ENCODE measurements at places on chromosomes 12 and 14.

GRCh38 chr12:64826234-64826633 is 1.8 kb downstream of the TBC1D30 start:
- H3K27ac ChIP-seq = no peak overlapping the region
- peak; percentile 15 for DNase-seq
- peaks cover 8% of the 10 kb centered on the region for H3K4me1 ChIP-seq
- H3K27me3 ChIP-seq = peaks cover 65% of the 10 kb centered on the region
- peaks cover 6% of the 10 kb centered on the region for H3K36me3 ChIP-seq
- H3K4me3 ChIP-seq = peak overlapping the region; percentile 49

DNA sequence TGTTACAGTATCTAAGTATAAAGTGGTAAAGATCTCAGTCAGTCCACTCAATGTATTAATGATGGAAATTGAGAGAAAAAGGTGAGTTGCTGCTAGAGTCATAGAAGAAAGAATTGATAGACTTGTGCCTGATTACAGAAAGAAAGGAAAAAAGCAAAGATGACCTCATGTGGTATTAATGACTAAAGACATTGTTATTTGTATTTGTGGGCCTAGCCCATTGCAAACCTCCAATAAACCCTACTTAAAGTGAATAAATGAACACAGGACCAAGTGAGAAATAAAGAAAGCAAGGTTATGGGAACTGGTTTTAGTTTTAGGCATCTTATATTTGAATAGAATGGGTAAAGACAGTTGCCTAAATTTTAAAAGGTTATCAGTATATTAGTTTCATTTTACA is 105.5 kb downstream of the SYT1 start:
- H3K4me1 ChIP-seq = no peaks in the 10 kb centered on the region
- H3K4me3 ChIP-seq = no peak overlapping the region
- no peaks in the 10 kb centered on the region for H3K36me3 ChIP-seq
- H3K27ac ChIP-seq = no peak overlapping the region

- peak overlapping the region; percentile 99 for H3K27ac ChIP-seq
- DNase-seq = no peak
- no peaks in the 10 kb centered on the region for H3K27me3 ChIP-seq
- peaks cover 9% of the 10 kb centered on the region for H3K36me3 ChIP-seq
- peaks cover 62% of the 10 kb centered on the region for H3K4me1 ChIP-seq
These were observed 1.2 kb upstream of the AMIGO2 start for GRCh38 chr12:47080725-47081502.

GRCh38 chr14:37992499-37992898 is 215.2 kb upstream of the SSTR1 start:
- no peak for DNase-seq
- H3K27me3 ChIP-seq = no peaks in the 10 kb centered on the region
- no peaks in the 10 kb centered on the region for H3K4me1 ChIP-seq
- H3K27ac ChIP-seq = no peak overlapping the region
- no peak overlapping the region for H3K4me3 ChIP-seq
- H3K36me3 ChIP-seq = no peaks in the 10 kb centered on the region

GRCh38 chr14:100032738-100033137 is 32.5 kb upstream of the EVL start:
- peaks cover 10% of the 10 kb centered on the region for H3K27me3 ChIP-seq
- H3K4me3 ChIP-seq = no peak overlapping the region
- H3K27ac ChIP-seq = no peak overlapping the region
- DNase-seq = no peak
- no peaks in the 10 kb centered on the region for H3K36me3 ChIP-seq
- peaks cover 2% of the 10 kb centered on the region for H3K4me1 ChIP-seq

- no peak for DNase-seq
- peaks cover 21% of the 10 kb centered on the region for H3K27me3 ChIP-seq
- no peak overlapping the region for H3K4me3 ChIP-seq
- H3K27ac ChIP-seq = no peak overlapping the region
- H3K36me3 ChIP-seq = no peaks in the 10 kb centered on the region
These were observed 126.2 kb downstream of the GRIP1 start for GRCh38 chr12:66552716-66553115.

DNA sequence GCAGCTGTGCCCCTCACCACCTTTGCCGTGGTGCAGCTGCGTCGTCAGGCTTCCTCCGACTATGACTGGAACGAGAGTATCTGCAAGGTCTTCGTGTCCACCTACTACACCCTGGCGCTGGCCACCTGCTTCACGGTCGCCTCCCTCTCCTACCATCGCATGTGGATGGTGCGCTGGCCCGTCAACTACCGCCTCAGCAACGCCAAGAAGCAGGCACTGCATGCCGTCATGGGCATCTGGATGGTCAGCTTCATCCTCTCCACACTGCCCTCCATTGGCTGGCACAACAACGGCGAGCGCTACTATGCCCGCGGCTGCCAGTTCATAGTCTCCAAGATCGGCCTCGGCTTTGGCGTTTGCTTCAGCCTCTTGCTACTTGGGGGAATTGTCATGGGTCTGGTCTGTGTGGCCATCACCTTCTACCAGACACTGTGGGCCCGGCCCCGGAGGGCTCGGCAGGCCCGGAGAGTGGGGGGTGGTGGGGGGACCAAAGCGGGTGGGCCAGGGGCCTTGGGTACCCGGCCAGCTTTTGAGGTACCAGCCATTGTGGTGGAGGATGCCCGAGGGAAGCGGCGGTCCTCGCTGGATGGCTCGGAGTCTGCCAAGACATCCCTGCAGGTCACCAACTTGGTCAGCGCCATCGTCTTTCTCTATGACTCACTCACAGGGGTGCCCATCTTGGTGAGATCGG is 2.6 kb downstream of the GPR162 start:
- H3K36me3 ChIP-seq = peaks cover 10% of the 10 kb centered on the region
- no peak for DNase-seq
- H3K27me3 ChIP-seq = peaks cover 35% of the 10 kb centered on the region
- peaks cover 36% of the 10 kb centered on the region for H3K4me1 ChIP-seq

GRCh38 chr14:91875525-91876286 is 8.4 kb upstream of the TC2N start:
- H3K4me3 ChIP-seq = no peak overlapping the region
- H3K36me3 ChIP-seq = peaks cover 2% of the 10 kb centered on the region
- no peak for DNase-seq
- H3K27ac ChIP-seq = peak overlapping the region; percentile 100

DNA sequence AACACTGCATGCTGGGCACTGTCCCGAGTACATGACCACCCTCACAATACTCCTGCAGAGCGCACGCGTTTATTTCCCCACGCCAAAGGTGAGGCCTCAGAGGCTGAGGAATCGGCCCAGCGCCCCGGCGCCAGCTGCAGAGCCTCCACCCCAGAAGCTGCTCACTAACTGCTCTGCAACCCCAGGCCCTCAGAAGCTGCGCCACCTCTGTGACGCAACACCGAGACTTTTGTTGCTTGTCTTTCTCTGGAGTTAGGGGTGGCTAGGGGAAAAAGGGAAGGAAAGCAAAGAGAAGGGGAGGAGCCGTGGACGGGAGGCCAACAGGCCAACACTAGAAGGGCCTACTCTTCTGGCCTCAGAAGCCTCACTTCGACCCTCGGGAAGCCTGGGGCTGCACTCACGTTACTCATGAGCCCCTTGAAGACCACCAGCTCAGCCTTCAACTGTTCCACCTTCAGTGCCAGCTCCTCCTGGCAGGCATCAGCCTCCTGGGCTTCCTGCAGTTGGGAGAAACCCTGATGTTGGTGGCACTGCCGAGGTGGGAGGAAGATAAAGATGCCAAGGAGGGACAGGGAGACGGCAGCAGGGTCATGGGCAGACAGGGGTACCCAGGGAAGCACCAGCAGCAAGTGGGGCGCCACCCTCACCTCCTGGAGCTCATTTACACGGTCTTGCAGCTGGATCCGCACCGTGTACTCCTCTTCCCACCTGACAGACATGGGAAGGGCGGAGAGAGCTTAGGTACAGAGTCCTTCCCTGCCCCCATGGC is 5.4 kb downstream of the IFFO1 start:
- H3K4me1 ChIP-seq = peaks cover 34% of the 10 kb centered on the region
- no peak overlapping the region for H3K4me3 ChIP-seq
- H3K36me3 ChIP-seq = peaks cover 9% of the 10 kb centered on the region
- no peaks in the 10 kb centered on the region for H3K27me3 ChIP-seq
- no peak for DNase-seq

DNA sequence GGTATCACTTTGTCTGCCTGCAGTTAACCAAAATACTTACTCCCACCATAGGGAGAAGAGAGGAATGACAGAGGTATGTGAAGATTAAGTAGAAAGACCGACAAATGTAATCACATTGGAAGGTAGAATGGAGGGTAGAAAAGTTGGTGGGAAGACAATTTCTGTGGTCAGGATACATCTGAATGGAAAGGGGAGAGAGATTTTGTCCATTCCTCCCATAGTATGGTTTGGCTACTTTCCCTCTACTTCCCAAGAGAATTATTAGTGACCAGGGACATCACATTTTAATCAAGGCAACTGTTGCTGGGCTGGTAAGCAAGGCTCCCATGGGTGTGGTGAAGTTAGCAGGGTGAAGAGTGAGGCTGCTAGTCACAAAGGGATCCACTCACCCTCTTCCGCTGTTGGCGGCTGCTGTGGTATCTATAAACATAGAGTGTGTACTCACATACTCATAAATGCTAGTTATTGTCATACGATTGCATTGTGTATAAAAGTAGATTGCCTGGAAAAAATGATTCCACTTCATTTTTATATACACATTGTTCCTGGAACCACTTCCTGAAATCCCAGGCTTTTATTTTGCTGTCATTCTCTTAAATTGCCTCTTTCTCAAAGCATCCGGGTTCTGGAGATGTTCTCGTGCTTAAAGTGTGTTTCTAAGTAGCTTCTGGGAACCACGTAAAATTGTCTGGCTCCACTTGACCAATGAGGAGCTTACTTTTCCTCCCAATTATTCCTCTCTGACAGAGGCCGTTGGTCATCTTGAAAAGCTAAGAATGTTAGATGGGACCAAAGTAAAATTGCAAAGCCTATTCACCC is 413.1 kb downstream of the ZFP36L1 start:
- H3K27me3 ChIP-seq = no peaks in the 10 kb centered on the region
- H3K4me1 ChIP-seq = peaks cover 51% of the 10 kb centered on the region
- no peaks in the 10 kb centered on the region for H3K36me3 ChIP-seq
- peak; percentile 19 for DNase-seq
- H3K4me3 ChIP-seq = peak overlapping the region; percentile 39
- H3K27ac ChIP-seq = peak overlapping the region; percentile 93

DNA sequence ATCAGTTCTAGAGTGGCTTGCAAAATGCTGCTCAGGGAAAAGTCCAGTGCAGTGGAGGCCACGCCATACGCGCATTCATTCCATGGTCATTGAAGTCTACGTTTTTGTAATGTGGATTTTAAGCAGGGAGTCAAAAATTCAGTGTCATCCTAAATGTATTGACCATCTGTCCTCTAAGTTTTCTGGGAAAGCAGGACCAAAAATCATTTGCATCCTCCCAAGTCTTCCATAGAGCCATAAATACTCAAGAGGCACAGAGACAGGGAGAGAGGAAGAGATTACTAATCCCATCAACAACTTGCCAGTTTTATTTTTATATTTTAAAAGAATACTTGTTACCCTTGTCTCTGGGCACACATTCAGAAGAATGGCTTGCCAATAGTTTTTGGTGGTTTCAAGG is 36.9 kb downstream of the RHOJ start:
- DNase-seq = no peak
- H3K4me1 ChIP-seq = peaks cover 2% of the 10 kb centered on the region
- H3K36me3 ChIP-seq = no peaks in the 10 kb centered on the region
- H3K4me3 ChIP-seq = no peak overlapping the region

- H3K36me3 ChIP-seq = peaks cover 4% of the 10 kb centered on the region
- H3K4me1 ChIP-seq = peaks cover 11% of the 10 kb centered on the region
- peak; percentile 14 for DNase-seq
- no peak overlapping the region for H3K27ac ChIP-seq
These were observed 185.7 kb upstream of the GRIN2B start for GRCh38 chr12:14167005-14167628.

Measured in T-helper 17 cell (primary cell).